ENCODE measurements at places on chromosomes 4 and X. TPM values are rescaled to one million over a fixed set of nuclear protein-coding genes. Genes with fewer than 3 reads are reported as not detected.

DNA sequence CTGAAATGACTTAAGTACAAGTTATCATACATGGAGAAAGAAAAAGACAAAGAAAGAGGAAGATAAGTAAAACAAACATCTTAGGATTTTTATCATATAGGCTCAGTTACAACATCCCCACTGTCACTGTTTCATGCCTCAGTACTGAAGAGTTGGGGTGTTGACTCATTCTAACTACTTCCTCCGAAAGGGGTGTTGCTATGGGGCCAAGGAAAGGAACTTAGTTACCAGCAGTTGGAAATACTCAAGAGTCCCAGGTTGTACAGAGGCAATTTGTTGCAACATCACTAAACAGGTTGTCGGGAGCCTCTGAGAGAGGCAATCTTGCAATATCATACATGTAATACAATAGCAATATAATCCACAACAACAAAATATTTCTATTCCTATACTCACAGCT lies 1264.7 kb downstream of the PCDH7 start:
- H3K36me3 ChIP-seq: no peaks in the 10 kb centered on the region
- no peaks in the 10 kb centered on the region for H3K27me3 ChIP-seq
- no peaks in the 10 kb centered on the region for H3K4me1 ChIP-seq
- no peak for DNase-seq

DNA sequence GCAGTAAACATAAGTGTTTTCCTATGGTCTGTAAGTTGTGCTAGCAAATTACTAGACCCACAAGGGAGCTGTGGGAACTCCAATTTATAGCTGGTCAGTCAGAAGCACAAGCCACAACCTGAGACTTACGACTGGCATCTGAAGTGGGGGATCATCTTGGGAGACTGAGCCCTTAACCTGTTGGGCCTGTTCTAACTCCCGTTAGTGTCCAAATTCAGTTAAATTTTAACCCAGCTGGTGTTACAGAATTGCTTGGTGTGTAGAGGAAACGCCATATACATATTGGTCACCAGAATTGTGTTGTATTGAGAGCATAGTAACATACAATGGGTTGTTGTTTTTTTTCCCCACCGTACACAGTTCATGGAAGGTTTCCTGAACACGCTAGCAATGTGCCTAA lies 25.1 kb upstream of the NFXL1 start:
- no peak overlapping the region for H3K27ac ChIP-seq
- no peaks in the 10 kb centered on the region for H3K4me1 ChIP-seq
- H3K4me3 ChIP-seq: no peak overlapping the region
- DNase-seq: no peak

DNA sequence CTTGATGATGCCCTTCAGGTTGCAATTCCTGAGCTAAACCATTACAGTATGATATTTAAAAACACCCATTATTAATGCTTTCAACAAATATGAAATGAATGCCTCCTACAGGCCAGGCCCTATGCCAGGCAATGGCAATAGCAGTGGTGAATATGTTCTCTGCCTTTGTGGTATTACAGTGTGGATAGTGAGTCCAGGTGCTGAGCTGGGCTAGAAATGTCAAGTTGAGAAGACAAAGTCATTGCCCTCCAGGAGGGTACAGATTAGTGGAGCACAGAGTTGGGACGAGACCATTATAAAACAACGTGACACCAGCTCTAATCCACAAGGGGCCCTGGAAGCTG lies 81.9 kb downstream of the RBM47 start:
- DNase-seq: no peak
- no peaks in the 10 kb centered on the region for H3K36me3 ChIP-seq
- H3K27me3 ChIP-seq: no peaks in the 10 kb centered on the region
- H3K4me1 ChIP-seq: peaks cover 42% of the 10 kb centered on the region

Gene SH3D19
- not detected for total RNA-seq

DNA sequence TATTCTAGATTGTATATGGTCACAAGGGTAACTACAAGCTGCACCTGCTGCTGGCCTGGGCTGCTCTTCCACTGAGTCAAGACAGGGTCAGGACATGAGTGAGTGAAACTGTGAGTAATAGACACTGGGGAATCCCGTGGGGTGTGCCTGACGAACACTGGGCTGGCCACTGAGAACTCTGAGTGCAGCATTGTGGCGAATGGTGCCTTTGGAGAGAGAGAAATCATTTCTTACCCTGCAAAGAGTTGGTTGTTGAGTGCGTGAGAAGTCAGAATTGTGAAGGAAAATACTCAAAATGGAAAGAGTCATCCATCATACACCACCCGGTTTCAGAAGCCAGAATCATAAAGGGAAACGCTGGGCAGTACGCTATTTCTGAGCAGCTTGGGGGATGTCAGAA lies 43.1 kb upstream of the LSM6 start:
- H3K4me1 ChIP-seq: peaks cover 37% of the 10 kb centered on the region
- peaks cover 3% of the 10 kb centered on the region for H3K36me3 ChIP-seq
- peak; percentile 89 for DNase-seq
- peak overlapping the region; percentile 65 for H3K4me3 ChIP-seq
- peaks cover 25% of the 10 kb centered on the region for H3K27me3 ChIP-seq

DNA sequence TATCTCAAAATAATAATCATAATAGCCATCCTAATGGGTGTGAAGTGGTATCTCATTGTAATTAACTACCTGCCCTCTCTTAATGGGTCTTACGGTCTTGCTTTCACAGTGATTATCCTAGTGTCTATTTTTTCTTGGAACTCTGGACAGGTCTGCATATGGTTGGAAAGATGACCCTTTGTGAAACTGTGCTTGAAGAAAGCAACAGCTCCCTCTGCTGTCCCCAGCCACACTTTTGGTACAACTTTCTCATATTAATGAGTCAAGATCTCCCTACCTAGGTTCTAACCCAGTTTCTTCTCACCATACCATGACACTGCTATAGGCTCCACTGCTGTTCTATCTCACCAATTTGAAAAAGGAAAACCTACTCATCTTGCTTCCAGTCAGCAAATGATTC lies 2.4 kb downstream of the TFDP3 start:
- H3K36me3 ChIP-seq: no peaks in the 10 kb centered on the region
- H3K27me3 ChIP-seq: peaks cover 21% of the 10 kb centered on the region
- H3K27ac ChIP-seq: no peak overlapping the region
- H3K4me3 ChIP-seq: no peak overlapping the region
- H3K4me1 ChIP-seq: no peaks in the 10 kb centered on the region

GRCh38 chr4:143178923-143179322 lies 5.8 kb upstream of the USP38 start:
- H3K4me1 ChIP-seq: peaks cover 31% of the 10 kb centered on the region
- H3K27ac ChIP-seq: no peak overlapping the region
- H3K27me3 ChIP-seq: no peaks in the 10 kb centered on the region
- DNase-seq: no peak

- H3K4me1 ChIP-seq: peaks cover 28% of the 10 kb centered on the region
- H3K36me3 ChIP-seq: no peaks in the 10 kb centered on the region
- DNase-seq: no peak
- no peak overlapping the region for H3K4me3 ChIP-seq
- H3K27me3 ChIP-seq: peaks cover 57% of the 10 kb centered on the region
- H3K27ac ChIP-seq: no peak overlapping the region
Observed at GRCh38 chr4:38562751-38563198, 101.2 kb upstream of the KLF3 start.

DNA sequence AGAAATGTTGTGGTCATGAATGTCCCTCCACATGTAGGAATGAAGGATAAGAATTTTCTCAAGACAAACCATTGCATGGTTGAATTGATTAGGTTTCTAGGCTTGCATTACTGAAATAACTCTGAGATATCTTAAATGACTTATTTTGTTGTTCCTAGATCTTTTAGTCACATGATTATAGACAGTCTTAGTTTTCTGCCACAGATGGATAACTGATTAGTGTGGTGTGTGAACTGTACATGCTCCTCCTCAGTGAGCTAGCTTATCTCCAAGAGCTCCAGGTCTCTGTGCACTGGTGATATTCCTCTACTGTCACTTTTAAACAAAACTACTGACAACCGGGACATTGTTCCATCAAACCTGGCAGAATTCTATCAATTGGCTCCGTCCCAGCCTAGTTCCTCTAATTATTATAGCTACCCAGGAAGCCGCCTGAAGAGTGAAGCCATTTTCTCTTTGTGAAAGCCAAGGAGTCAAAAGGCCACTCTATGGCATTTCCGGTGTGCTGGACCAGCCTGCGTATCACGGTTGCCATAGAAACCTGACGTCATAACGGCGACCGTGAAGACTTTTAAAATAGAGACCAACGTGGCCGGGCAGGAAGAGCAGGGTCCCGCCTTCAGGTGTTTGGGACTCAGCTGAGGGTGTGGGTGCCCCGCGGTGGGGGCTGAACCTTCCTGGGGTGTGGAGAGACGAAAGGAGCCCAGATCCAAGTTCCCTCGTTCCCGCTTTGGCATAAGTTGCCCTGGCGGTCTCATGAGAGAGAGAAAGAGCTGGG lies 28.1 kb downstream of the BEX3 start:
- H3K27me3 ChIP-seq: peaks cover 24% of the 10 kb centered on the region
- H3K4me1 ChIP-seq: peaks cover 16% of the 10 kb centered on the region
- peak overlapping the region; percentile 90 for H3K4me3 ChIP-seq

DNA sequence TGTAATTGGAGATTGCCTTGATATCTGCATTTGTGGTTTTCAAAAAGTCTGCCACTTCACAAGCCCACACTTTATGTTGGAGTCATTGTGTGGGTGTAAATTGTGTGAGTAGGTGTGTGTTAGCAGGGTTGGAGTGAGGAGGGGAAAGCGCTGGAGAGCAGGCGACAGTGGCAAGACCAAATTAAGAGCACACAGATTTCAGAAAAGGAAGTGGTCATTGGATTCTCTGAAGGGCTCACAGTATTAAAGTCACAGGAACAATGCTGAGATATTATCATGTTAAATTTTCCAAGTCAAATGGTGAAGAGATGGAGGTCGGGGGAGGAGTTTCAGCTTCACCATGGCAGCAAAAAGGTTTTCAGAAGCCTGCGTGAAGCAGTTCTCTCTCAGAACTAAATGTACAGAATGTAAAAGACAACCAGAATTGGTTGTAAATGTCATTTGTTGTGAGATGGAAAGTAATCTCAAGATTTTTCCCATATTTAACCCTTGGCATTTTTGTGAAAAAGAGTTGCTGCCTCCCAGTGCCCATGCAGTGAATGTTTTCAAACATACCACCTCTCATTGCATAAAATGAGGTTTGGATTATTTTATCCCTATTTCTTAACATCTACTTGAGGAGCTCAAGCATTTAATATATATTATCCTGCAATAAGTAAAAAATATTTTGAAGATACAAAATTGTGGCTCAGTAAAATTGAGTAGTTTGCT lies 265.9 kb downstream of the ZNF674 start:
- no peaks in the 10 kb centered on the region for H3K36me3 ChIP-seq
- H3K4me1 ChIP-seq: peaks cover 18% of the 10 kb centered on the region
- H3K4me3 ChIP-seq: peak overlapping the region; percentile 65
- peak overlapping the region; percentile 63 for H3K27ac ChIP-seq
- DNase-seq: no peak
- no peaks in the 10 kb centered on the region for H3K27me3 ChIP-seq

Gene PDCL2
- total RNA-seq: not detected

DNA sequence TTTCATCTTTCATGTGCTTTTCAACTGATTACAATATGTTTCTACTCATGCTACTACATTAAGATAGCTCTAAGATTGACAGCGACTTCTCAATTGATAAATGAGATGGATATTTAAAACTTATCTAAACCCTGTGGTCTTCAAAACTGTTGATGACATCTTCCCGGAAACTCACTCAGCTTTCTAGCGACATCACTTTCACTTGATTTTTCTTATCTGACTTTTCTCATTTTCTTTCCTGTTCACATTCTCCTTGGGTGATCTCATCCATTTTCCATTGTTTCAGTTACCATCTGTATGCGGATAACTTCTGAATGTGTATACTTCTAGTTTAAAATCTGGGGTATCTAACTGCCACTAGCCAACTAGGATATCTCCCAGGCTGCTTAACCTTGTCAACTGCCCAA lies 3.1 kb downstream of the POLR2B start:
- peak overlapping the region; percentile 99 for H3K4me3 ChIP-seq
- H3K27ac ChIP-seq: peak overlapping the region; percentile 82
- peaks cover 51% of the 10 kb centered on the region for H3K4me1 ChIP-seq

- peaks cover 44% of the 10 kb centered on the region for H3K36me3 ChIP-seq
- H3K4me1 ChIP-seq: peaks cover 88% of the 10 kb centered on the region
Observed at GRCh38 chr4:56650262-56651055, 30.6 kb downstream of the HOPX start.

Gene TENT5D
- total RNA-seq: not detected

- DNase-seq: no peak
- H3K27ac ChIP-seq: no peak overlapping the region
- no peaks in the 10 kb centered on the region for H3K27me3 ChIP-seq
- no peak overlapping the region for H3K4me3 ChIP-seq
- peaks cover 25% of the 10 kb centered on the region for H3K4me1 ChIP-seq
Observed at GRCh38 chr4:11438647-11439046, 10.0 kb upstream of the HS3ST1 start.

DNA sequence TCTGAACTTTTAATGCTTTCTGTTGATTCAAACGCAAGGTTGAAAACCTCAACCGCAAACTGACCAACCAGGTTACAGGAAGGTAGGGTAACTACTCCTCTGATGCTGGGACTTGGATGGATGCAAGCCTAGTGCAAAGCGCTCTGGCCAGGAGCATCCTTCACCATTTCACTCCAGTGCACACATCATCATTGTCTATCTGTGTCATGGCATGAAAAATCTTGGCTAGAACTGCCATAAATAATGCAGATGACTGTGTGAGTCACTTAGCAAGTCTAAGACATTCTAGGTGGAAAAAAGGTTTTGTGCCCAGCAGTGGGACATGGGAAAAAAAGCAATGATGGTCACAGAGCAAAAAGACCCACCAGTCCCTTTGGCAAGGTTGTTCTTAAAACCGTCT lies 10.9 kb downstream of the ADGRA3 start:
- H3K4me3 ChIP-seq: no peak overlapping the region
- no peaks in the 10 kb centered on the region for H3K36me3 ChIP-seq
- peaks cover 12% of the 10 kb centered on the region for H3K4me1 ChIP-seq
- no peak for DNase-seq
- no peak overlapping the region for H3K27ac ChIP-seq

DNA sequence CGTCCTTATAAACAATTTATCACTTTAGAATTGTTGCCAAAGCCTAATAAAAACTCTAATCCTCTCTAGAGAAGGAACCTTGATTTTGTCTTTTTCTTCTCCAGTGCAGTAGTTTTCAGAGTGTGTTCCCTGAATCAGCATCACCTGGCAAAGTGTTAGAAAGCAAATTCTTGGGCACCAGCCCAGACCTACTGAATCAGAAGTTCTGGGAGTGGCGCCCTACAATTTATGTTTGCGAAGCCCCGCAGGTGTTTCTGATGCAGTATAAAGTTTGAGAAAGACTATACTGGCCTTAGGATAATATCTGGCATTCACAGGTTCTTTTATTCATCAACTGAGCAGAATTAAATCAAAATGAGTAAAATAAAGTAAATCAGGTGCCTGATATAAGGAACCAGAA lies 645.8 kb upstream of the ATOH1 start:
- H3K36me3 ChIP-seq: no peaks in the 10 kb centered on the region
- no peak overlapping the region for H3K4me3 ChIP-seq
- no peak for DNase-seq
- H3K4me1 ChIP-seq: no peaks in the 10 kb centered on the region
- no peak overlapping the region for H3K27ac ChIP-seq
- no peaks in the 10 kb centered on the region for H3K27me3 ChIP-seq
